ENCODE measurements at places on chromosomes 3 and 15.

DNA sequence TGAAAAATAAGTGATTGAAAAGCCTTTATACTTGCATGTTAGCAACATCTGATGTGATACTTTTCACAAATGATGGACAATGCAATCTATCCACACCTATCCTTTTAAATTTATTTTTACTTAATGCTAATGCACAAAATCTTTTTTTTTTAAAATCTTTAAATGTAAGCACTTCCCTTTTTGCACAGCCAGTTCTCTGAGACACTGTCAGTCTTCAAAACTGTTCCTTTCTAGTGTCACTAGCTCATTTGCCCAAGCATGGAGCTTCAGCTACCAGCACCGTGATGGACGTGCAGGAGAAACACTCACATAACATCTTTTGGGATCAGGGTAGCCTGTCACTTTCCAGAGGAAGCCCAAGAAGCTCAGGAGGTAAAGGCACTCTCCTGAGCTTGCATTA, 50.1 kb downstream of the NR1D2 start:
- DNase-seq: no peak

GRCh38 chr3:127780536-127781400, 41.5 kb downstream of the MGLL start:
- DNase-seq: no peak

GRCh38 chr15:27061739-27062138, 90.8 kb downstream of the GABRG3 start:
- DNase-seq: no peak

- no peak for DNase-seq
Measured at GRCh38 chr3:169453256-169454059, 210.1 kb downstream of the MECOM start.

DNA sequence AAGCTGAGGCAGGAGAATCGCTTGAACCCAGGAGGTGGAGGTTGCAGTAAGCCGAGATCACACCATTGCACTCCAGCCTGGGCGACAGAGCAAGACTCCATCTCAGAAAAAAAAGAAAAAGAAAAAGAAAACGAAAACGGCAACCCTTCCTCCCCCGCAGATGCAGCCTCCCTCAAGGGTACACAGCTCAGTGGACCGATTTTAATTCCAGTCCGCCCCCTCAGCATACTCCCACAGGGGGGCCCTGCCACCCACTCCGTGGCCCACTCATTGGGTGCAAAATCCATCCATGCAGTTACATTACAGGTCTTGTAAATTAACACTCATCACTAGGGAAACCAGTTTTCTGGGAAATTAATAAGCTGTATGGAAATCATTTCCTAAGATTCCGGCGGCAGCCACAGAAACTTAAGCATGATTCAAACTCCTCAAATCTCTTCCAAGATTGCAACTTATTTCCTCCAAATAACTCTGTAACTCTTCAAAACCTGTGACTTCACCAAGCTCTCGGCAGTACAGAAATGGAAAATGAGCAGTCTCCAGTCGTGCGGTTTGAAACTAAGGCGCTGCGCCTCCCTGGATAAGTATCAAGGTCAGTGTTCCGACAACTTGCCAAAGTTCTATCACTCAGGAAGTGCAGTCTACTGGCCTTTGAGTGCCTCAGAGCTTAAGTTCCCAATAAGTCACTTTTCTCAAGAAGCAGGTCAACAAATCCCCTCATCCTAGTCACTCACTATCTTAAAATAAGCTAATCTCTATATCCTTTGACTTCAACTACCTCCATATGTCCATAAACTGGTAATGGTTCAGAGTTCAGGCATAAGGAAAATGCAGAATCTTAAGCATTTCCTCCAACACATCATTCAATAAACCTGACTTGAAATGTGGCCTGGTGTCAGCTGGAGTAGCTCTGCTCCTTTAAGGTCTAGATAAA, 24.7 kb upstream of the KLHL6 start:
- no peak for DNase-seq

GRCh38 chr3:114379266-114379665, 85.4 kb downstream of the TIGIT start:
- DNase-seq: no peak
